Activated CD4-positive, alpha-beta T cell treated with anti-CD3 and anti-CD28 coated beads, Interleukin-2, amount 50 U/mL, for 4 hours (primary cell): ENCODE measurements at places on chromosomes 16 and 17.

GRCh38 chr17:74769266-74769855, 6.8 kb downstream of the NAT9 start:
- DNase-seq, result no peak

DNA sequence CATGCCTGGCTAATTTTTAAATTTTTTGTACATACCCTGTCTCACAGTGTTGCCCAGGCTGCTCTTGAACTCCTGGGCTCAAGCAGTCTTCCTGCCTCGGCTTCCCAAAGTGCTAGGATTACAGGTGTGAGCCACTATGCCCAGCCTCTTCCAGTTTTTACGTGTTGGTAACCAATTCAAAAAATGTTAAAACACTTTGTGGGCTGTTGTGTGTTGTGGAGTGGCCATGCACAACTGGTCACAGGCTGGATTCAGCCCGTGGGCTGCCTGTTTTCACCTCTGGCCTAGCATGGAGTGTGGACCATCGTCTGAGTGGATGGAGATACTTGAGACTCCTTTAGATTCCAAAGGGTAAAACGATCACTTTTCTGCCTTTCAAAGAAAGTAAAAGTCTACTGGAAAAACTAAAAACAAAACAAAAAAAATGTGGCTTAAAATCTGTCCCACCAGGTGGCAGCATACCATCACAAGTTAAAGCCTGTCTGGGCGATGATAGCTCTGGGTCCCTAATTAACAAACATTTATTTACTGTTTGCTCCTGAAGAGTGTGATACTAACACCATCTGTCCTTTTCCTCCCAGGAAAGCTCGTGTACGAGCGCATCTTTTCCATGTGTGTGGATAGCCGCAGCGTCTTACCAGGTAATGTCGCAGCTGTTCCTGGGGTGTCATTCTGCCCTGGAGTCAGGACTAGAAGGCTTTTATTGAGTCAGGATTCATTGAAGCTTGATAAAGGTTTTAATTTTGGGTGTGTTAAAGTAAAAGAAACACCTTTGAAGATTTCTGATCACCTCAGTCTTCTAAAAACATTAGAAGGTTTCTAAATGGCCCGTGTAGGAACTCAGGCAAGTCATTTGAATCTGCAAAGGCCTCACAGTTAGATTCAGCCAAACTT, 45.8 kb downstream of the VPS35L start:
- peak; percentile 7 for DNase-seq

DNA sequence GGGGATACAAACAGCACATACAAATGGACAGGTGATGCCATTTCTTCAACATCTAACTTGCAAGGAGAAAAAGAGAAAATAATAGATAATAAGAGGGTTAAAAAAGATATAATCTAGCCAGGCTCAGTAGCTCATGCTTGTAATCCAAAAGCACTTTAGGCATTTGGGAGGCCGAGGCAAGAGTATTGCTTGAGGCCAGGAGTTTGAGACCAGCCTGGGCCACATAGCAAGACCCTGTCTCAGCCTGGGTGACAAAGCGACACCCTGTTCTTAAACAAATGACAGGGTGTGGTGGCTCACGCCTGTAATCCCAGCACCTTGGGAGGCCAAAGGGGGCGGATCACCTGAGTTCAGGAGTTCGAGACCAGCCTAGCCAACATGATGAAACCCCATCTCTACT, 19.3 kb downstream of the C16orf87 start:
- no peak for DNase-seq

- no peak for DNase-seq
These were observed 8.2 kb upstream of the MPRIP start for GRCh38 chr17:17034026-17034425.

GRCh38 chr16:83785455-83785854, 22.3 kb upstream of the HSBP1 start:
- no peak for DNase-seq

DNA sequence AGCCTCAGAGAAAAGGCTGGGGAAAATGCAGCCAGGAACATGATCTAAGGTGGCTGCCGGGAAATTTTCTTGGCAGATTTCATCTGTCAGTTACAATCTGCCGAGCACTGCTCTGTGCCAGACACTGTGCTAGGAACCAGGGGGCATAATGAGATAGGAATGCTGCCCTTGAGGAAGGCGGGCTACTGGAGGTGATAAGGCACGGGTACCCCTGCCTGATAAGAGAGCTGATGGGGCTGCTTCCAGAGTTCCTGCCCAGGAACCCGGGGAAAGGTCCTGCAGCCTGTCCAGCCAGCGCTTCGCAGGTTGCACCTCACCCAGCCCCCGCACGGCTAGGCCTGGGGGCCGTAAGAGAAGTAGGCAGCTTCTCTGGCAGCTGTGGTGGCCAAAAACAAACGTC, 3.1 kb downstream of the SCNN1G start:
- no peak for DNase-seq

GRCh38 chr16:77689971-77690370, 32.3 kb upstream of the NUDT7 start:
- no peak for DNase-seq
